ENCODE measurements at places on chromosomes 4 and X.

GRCh38 chrX:55005256-55005655, 5.1 kb downstream of the APEX2 start:
- DNase-seq, result no peak

DNA sequence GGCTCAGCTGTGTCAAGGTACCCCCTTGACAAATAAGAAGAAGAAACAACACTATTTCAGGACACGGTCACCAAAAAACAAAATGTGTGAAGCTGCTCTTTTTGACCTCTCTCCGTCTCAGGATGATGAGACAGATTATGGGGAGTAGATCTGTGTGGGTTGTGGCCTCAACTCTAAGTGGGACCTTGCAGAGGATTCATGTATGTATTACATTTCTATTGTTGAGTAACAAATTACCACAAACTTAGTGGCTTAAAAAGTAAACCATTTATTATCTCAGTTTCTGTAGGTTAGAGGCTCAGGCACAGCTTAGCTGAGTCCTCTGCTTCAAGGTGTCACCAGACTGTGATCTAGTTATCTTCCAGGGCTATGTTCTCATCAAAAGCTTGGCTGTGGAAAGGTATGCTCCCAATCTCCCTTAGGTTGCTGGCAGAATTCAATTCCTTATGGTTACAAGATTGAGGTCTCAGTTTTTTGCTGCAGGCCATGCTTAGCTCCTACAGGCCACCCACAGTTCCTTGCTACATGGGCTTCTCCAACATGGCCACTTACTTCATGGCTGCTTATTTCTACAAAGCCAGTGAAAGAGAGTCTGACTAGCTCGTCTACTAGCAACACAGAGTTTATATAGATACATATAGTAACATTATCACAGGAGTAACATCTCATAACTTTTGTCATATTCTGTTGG, 28.1 kb downstream of the DGKK start:
- no peak for DNase-seq

GRCh38 chr4:155559915-155560314, 106.7 kb upstream of the GUCY1A1 start:
- no peak for DNase-seq

DNA sequence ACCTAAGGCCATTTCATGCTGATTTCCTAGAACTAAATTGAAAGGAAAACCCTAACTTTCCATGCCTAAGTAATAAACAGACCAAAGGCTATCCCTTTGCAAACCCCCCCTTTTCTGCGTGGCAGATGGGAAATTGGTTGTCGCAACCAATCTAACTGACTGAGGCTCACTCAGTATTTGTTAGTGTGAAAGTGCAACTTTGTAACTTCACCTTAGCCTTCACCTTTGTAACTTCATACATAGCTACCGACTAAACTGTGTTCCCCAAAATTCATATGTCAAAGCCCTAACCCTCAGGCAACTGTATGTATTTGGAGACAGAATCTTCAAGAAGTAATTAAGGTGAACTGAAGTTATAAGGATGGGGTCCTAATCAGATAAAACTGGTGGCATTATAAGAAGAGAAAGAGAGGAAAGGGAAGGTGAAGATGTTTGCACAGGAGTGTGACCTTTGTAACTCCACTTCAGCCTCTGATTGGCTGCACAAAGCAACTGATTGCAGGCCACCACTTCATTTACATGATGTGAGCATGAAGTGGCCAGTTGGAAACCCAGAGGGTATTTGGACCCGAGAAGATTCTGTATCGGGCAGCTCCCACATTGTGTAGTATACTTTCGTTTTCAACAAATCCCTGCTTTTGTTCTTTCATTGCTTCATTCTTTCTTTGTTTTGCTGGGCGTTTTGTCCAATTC, 4.9 kb upstream of the TMEM33 start:
- no peak for DNase-seq

DNA sequence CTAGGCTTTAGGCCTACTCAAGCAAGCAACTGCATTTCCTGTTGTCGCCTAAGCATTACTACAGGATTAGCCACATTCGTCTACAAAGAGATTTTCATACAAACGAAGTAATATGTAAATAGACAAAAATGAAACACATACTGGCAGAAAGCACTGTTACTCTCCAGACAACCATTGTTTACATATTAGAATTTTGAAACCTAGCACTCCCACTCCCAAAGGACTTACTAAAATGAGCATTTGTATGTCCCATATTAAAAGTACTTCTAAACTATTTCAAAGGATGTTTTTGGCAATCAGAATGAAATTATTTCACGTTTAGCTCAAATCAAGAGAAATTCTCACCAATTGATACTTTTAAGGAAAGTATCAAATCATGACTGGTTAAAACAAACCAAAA, 570.8 kb downstream of the PRR32 start:
- no peak for DNase-seq

DNA sequence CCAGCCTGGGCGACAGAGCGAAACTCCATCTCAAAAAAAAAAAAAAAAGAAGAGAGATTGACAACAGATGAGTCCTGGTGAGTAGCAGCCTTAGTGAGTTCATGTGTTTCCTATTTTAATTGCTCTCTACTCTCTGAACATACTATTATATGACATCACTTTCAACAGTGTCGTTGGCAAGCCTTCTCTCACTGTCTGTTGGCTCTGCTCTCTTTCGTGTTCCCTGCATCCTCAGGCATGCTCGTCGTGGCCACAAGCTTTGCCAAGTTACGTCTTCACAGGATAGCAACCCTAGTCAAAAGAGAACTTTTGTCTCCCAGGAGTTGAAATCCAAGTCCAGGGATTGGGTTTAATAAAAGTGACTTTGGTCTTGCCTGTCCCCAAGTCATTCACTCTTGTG, 117.1 kb upstream of the EGFL6 start:
- no peak for DNase-seq

DNA sequence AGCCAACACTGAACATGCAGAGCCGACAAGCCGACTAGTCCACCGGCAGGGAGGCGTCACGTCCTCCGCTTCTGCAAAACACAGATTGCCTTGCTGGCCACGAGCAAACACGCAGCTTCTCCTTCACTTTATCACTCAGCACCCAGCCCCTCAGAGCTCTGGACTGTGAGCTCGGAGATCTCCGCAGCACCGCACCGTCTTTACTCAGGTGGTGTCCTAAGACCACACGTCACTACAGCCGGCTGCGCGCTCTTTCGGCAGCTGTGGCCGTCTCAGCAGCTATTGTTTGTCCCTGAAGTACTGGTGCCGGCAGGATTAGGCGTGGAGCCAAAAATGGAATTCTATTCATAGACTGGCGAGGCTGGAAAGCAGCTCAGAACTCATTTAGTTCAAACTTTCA, 72.0 kb downstream of the FAT1 start:
- no peak for DNase-seq

Data from stimulated activated CD8-positive, alpha-beta memory T cell treated with anti-CD3 and anti-CD28 coated beads, Interleukin-7, amount 100 ng/mL, for 24 hours (primary cell).